NCI-H2171 (cell line): ENCODE measurements at places on chromosomes 13 and 19.
A peak's percentile ranks its signal among the peaks of the same experiment; 100 is the strongest.

DNA sequence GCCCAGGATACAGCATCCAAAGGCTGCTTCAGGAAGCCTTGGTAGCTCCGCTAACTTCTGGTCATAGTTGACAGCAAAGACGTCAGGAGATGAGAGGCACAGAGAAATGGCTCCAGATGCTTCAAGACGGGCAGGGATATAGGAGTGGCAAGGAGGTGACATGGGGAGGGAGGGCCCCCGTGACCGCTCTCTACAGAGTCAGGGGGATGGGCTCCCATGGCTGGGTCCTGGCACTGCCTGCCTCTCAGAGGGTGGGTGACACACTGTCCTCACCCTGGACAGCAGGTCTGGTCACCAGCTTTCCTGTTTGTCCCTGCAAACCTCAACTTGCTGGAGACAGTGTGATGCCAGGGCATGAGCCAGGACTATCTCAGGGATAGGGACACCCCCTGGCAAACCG lies 10.3 kb upstream of the ZNF14 start:
- no peak for DNase-seq

- DNase-seq, result no peak
Measured at GRCh38 chr13:30071969-30072817, 221.8 kb upstream of the UBL3 start.

GRCh38 chr13:113951246-113951999 lies 22.5 kb downstream of the C13orf46 start:
- no peak for DNase-seq

GRCh38 chr13:39279077-39279476 lies 240.8 kb downstream of the NHLRC3 start:
- DNase-seq, result no peak

DNA sequence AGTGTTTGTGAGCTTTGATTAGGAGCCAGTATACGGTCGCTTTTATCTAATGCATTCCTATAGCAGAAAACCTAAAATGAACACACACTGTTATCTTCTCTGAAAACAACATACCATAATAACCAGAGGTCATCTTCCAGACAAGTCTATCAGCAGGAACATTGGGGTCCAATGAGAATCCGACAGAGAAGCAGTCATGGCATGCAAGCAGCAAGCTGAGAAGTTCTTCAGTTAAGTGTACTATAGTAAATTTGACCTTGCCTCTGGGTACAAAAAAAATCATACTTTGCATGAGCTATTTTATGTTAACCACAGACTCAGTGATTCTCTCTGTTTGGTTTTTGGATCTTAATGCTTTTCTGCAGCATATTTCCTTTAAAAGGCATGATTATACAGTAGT lies 1505.1 kb downstream of the PCDH9 start:
- no peak for DNase-seq

DNA sequence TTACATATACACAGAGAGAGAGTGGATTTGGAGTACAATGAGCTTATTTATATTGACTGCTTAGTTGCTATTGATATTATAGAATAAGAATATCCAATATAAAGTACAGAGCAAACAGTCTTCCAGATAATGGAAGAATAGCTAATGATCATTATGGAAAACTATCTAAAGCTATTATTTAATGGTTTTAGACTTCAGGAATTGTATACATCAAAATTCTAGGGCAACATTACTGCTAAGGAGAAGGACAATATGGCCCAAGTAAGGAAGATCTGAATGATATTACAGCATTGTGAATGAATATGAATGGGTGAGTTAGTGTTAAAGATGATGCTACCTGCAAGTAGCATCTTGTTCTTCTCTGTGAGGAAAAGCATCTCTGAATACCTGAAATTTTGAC lies 604.2 kb upstream of the PCDH20 start:
- DNase-seq, result no peak

GRCh38 chr13:98571955-98572662 lies 4.8 kb downstream of the STK24 start:
- peak; percentile 59 for DNase-seq

- no peak for DNase-seq
Measured at GRCh38 chr13:98232456-98232855, 55.4 kb upstream of the RNF113B start.

GRCh38 chr19:31908496-31909225 lies 436.7 kb upstream of the ZNF507 start:
- no peak for DNase-seq

GRCh38 chr13:99370481-99371275 lies 63.5 kb upstream of the GPR183 start:
- DNase-seq, result no peak

DNA sequence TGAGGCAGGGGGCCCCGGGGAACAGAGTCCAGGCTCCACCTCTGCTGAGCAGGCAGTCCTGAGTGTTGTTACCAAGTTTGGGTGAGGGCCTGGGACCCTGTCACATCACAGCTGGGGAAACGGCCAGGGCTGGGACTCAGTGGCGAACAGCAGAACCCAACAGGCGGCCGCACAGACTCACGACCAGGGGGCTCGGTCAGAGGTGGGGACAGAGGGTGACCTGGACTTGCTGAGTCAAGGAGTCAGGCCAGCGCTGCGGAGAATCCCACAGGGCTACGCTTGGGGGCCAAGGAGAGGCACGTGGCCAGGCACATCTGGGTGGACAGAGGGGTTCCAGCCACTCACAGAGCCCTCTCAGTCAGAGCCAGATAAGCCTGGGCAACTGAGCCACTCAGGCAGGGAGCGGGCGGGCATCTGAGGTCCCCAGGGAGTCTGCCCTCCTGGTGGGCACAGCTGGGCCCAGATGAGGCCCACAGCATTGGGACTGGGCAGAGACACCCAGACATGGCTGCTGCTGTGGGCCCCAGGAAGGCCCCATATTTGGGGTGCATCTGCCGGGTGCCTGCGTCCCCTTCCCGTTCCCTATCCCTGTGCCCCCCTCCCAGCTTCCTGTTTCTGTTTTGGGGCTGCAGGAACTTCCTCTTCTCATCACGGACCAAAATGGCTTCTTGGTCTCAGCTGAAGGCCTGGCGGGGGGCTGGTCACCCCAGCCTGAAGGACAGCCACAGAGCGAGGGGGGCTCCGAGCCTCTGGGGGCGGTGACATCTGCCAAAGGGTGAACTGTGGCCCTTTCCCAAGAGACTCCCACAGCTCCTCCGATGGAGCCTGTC lies 34.0 kb downstream of the CEBPA start:
- no peak for DNase-seq

DNA sequence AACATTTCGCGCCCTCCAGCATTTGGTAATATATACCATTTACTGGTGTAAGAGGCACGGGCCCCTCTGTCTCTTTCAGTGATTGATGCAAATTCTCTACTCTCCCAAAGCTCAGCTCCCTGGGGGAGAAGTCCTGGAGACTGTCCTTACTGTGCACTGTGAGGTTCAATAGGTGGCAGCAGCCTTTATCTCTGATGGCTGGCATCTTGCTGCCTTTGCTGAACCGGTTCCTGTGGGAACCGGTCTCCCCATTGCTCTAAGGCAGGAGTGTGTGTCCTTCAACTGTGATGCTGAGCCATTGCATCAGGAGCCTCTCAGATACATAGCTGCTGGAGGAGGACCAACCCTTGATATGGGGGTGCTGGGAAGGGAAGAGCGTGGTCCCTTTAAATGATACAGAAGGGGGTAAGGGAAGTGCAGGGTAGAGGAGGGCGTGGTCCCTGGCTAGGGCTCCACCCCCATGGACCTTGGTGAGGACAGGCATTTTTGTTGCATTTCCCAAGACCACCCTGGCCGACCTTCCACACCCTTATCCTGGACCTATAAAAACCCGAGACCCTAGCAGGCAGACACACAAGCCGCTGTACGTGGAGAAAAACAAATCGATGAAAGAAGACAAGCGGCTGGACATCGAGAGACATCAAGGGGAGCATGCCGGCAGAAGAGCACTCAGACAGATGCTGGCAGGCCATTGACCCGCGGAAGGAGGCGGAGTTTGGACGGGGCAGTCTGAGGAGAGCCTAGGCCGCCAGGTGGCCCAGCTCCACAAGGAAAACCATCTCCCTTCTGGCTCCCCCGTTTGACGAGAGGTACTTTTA lies 41.1 kb upstream of the GTF3A start:
- no peak for DNase-seq

DNA sequence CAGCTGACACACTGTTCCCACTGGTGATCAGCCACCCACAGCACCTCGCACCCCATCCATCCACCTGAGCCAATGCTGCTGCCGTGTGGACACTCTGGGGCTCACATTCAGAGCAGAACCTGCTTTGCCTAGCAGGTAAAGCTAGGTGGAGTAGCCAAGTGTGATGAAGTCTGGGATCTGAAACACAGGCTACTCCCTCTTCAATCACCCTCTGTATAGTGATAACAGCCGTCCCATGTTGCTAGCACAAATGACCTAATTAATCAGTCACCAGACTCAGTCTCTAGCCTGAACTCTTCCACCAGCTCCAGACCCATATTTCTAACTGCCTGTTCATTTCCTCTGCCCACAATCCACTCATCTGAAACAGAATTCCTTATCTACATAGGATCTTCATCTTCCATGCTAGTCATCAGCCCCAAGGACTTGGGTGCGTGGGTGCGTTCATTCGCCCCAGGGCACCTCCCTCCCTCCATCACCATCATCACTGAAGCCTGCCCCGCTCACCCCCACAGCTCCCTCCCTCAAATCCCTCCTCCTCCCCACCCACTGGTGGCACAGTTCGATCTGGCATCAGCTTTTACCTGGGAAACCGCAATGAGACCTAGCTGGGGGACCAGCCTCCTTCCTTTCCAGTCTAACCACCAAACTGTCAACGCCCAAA lies 19.8 kb downstream of the STK24 start:
- DNase-seq, result no peak

DNA sequence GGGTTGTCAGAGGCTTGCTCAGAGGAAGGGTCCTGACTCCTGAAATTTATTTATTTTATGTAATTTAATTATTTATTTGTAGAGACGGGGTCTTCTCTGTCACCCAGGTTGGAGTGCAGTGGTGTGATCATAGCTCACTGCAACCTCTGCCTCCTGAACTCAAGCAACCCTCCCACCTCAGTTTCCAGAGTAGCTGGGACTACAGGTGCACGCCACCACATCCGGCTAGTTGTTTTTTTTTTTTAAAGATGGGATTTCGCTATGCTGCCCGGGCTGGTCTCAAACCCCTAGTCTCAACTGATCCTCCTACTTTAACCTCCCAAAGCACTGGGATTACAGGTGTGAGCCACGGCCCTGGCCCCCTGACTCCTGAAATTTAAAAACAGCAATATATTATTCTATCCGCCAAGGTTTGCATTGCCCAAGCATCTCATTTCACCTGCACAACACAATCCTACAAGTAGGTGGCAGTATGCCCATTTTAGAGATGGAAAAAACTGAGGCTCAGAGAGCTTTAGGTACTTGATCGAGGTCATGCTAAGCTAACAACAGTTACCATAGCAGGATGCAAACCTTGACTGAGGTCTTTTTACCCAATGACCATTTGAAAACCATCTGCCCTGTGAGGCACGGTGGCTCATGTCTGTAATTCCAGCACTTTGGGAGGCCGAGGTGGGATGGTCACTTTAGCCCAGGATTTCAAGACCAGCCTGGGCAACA lies 18.1 kb downstream of the ARHGEF18 start:
- DNase-seq, result peak; percentile 16

DNA sequence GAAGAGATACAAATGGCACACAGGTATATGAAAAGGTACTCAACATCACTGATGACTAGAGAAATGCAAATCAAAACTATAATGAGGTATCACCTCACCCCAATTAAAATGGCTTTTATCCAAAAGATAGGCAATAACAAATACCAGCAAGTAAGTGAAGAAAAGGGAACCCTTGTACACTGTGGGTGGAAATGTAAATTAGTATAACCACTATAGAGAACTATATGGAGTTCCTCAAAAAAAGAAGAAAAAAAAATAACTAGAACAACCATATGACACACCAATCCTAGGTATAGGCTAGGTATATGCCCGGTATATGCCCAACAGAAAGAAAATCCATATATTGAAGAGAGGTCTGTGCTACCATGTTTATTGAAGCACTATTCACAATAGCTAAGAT lies 150.9 kb downstream of the VWA8 start:
- DNase-seq, result no peak

DNA sequence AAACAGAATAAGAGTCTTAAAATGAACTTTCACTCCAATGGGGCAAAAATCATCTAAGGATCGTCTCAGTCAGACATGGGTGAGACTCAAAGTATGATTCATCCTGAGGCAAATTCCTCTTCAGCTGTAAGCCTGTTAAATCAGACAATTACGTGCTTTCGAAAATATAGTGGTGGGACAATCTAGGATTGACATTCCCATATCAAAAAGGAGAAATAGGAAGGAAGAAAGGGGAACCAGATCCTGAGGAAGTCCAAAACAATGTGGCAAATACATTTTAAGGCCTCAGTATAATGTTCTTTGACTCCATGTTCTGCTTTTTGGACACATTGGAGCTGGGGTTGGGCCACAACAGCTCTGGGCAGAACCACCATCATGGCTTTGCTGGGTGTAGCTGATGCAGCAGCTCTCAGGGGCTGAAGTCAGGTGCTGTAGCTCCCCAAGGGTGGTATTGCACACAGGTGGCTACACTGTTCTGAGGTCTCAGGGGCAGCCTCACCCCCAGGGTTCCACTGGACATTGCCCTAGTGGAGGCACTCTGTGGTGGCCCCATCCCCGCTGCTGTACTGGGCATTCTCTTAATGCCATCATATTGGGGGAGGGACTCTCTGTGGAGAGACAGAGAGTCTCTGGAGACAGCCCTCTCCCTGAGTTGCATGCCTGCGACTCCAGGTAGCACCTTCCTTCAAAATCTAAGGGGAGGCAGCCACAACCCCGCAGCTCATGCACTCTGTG lies 5.7 kb upstream of the FPR3 start:
- DNase-seq, result no peak

DNA sequence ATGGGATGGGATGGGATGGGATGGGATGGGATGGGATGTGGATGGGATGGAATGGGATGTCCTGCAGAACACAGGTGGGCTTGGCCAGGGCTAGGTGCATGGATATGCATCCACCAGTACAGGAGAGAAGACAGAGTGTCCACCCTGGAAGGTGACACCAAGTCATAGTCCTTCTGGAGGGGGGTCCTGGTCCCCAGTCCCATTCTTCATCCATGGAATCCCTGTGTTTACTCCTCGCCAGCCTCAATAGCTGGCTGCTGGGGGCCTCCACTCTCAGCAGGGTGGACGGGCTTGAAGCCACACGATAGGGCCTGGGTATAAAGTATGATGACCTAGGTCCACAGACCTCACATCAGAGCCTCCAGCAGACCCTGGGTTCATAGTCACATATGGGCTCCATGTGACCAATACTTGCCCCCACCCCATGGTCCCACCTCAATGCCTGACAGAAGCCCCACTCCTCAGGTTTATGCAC lies 40.1 kb downstream of the RFX2 start:
- no peak for DNase-seq

DNA sequence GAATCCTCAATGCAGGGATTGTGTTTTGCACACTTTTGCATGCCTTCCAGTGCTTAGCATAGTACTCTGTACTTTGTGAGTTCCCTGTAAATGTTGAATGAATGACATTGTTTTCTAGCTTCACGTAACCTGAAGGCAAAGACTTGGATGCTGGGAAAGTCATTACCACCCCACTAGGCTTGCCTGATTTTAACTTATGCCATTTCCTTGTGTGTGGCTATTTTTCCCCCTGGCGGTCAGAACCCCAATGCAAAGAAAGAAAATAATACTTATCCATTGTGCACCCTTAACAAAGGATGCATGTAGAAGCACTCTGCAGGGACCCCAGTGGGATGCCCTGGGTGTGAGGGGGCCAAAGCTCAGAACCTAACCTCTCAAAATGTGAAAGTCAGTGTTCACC lies 1.2 kb upstream of the ENOX1 start:
- no peak for DNase-seq
